Activated CD4-positive, alpha-beta T cell treated with anti-CD3 and anti-CD28 coated beads, Interleukin-2, amount 50 U/mL, for 1 hour (primary cell): ENCODE measurements at places on chromosomes 11 and 22.

- no peak for DNase-seq
Measured at GRCh38 chr22:44330744-44331660, 18.3 kb upstream of the SHISAL1 start.

- no peak for DNase-seq
Measured at GRCh38 chr11:131223198-131223991, 147.0 kb upstream of the NTM start.

DNA sequence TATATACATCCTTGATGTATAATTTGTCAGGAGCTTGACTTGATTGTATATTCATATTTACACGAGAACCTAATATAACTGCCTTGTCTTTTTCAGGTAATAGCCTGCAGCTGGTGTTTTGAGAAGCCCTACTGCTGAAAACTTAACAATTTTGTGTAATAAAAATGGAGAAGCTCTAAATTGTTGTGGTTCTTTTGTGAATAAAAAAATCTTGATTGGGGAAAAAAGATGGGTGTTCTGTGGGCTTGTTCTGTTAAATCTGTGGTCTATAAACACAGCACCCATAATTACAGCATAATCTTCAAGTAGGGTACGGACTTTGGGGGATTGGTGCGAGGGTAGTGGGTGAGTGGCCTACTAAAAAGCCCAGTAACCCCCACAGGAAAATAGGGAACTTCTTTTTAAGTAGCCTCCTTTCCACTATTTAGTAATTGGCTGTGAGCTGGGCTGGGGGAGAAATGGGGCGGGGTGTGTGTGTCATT lies 7.5 kb downstream of the MALAT1 start:
- DNase-seq = no peak

- DNase-seq = no peak
Measured at GRCh38 chr11:31060880-31061279, 308.7 kb downstream of the DCDC1 start.

DNA sequence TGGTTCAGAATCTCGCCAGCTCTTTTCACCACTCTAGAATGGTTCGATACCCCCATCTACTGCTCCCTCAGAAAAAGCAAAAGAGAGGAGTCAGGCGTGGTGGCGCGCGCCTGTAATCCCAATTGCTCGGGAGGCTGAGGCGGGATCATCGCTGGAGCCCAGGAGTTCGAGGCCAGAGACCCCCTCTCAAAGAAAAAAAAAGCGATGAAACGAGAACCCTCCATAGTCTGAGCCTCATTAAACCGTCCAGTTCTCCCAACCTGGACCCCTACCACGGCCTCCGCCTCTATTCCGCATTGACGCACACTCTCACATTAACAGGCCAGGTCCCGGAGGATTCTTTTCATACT lies 439 bp downstream of the SPA17 start:
- DNase-seq = no peak

GRCh38 chr11:57974848-57975601 lies 48.7 kb upstream of the OR9Q1 start:
- no peak for DNase-seq

GRCh38 chr22:44597616-44598015 lies 99.6 kb upstream of the RTL6 start:
- no peak for DNase-seq

GRCh38 chr11:69140635-69141034 lies 15.1 kb upstream of the SMIM38 start:
- DNase-seq = no peak

DNA sequence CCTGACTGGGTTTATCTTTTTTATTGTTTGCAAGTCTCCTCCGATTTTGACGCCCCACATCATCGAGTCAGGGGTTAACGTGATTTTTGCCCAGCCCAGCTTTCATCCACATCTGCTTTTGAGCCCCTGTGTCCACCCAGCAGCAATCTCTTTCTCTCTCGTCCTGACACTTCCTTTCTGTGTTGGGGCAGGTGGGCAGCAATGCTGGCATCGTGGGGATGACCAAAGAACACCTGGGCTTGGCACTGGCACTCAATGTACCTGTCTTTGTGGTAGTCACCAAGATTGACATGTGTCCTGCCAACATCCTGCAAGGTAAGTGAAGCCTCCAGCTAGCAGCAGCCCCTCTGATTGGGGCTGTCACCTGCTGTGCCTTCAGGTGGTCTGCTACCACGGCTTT lies 15.8 kb downstream of the GTPBP1 start:
- DNase-seq = no peak

DNA sequence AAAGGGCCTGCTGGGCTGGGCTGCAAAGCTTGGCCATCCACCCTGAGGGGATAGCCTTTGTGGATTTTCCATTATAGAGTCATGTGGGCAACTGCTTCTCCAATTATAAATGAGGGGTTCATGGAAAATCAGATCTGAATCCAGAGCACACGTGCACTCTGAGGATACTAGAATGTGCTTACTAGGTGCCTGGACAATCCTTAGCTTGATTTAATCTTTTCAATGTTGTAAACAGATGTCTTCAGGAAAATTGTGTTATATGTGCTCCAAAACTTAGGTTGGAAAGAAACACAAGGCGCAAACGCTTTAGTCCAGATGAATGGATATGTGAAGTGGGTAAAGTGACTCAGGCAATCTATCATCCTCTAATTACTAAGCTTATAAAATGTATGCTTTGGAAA lies 92.0 kb downstream of the SLC17A6 start:
- no peak for DNase-seq

- no peak for DNase-seq
Measured at GRCh38 chr22:48756146-48757111, 1071.2 kb downstream of the BRD1 start.

DNA sequence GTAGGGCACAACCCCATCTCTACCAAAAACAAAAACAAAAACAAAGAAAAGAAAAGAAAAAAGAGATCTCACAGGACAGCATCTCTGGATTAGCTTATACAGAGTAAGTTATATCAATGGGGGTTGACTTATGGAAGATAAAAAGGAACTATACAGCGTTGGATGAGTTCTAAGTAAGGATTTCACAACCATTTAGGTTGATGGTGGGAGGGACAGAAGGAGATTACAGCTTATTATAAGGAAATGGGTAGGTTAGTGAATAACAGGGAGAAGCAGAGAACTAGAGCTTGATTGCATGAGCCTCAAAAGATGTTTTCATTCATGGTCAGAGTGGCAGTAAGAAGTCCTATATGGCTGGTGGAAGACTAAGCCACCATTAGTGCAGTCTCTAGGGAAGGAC lies 60.3 kb downstream of the CECR2 start:
- no peak for DNase-seq

DNA sequence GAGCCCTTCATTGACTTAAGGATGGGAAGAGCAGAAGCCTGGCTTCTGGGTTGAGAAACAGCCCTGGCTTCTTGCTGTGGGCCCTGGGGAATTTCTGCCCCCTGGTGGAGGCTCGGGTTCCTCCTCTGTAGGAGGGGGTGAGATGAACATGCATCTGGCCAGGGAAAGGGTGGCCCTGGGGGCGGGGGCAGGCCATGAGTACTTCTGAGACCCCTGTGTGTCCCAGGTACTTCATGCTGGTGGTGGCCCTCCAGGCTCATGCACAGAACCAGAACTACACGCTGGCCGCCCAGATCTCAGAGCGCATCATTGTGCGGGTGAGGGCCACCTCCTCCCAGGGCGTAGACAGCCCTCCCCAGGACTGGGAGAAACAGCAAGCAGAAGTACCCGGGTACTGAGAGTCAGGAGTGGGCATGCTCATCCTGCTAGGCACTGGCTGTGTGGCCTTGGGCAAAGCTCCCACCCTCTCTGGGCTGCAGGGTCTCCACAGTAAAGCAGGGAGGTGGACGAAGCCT lies 15.8 kb downstream of the TMEM258 start:
- peak; percentile 50 for DNase-seq

DNA sequence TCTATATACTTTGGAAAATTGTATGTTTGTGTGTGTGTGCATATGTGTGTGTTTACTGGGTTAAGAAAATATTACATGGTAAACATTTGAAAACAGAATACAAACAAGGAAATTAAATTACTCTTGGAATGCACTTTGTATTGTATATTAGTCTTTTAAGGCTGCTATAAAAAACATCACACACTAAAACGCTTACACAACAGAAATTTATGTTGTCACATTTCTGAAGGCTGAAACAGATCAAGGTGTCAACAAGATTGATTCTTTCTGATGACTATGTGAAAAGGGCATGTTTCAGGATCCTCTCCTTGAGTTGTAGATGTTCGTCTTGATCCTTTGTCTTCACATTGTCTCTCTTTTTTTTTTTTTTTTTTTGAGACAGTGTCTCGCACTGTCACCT lies 149.1 kb upstream of the CNTN5 start:
- no peak for DNase-seq

DNA sequence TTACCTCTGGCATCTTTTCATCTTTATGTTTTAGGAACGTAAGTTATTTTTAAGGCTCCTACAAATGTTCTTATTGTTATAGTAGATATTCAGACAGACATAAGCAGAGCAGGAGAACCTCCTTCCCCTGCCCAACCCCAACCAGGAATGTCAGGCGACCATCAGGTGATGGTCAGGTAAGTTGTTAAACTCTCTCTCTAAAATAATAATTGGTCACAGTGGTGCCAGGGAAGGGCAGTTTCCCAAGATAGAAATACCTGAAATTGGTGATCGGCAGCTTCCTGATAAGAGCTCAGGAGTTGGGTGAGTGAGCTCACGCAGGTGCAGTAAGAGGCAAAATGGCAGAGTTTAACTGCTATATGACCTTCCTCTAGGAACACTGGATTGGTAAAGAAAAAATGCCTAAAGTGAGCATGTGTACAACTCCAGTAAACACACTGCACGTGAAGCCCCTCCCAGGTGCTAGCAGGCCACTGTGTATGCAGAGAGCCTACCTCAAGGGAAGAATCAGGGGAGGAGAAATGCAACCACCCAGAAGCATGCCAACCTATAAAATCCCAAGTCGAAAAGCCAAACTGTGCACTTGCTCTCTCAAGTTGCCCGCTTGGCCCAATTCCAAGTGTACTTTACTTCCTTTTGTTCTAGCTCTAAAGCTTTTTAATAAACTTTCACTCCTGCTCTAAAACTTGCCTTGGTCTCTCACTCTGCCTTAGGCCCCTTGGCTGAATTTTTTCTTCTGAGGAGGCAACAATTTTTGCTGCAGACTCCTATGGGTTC lies 273.9 kb downstream of the SBF2 start:
- DNase-seq = no peak

DNA sequence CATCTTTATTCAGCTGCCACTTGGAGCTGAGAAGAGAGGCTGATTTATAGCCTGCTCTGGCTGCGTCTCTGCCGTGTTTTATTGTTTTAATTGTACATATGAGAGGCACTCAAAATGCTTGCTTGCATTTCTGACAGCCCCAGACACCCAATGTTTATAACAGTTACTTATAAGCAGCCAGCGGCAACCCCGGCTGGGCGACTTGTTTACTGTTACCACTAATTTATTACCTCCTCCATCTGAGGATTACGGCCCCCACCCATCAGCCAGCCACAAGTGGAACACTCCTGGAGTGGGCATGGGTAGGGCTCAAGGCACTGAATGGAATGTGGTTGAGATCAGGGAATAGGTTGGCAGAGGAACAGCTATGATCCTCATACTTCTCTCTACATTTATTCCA lies 61.2 kb downstream of the CLPB start:
- DNase-seq = no peak

GRCh38 chr11:120248551-120249278 lies 8.8 kb downstream of the POU2F3 start:
- DNase-seq = no peak
